ENCODE measurements at places on chromosomes 4 and X.

- DNase-seq = no peak
These were observed 11.7 kb upstream of the BCOR start for GRCh38 chrX:40109288-40110008.

- no peak for DNase-seq
These were observed 96.0 kb downstream of the TENM3 start for GRCh38 chr4:182339221-182339641.

DNA sequence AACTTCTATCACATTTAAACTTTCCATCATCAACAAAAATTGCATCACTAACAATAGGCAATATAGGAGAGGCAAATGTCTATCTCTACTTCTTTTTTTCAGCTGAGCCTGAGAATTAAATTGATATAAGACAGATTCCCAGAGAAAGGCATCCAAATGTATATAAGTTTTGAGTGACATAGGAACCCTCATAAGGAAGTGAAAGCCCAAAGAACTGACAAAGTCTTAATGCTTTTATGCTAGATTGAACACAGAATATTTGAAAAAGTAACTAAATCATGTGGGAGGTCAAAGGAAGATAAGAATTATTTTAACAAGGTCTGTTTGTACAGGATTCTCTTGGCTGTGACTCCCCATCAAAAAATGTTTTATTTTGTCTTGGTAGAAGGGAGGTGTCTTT lies 714.9 kb downstream of the GRXCR1 start:
- DNase-seq = no peak

DNA sequence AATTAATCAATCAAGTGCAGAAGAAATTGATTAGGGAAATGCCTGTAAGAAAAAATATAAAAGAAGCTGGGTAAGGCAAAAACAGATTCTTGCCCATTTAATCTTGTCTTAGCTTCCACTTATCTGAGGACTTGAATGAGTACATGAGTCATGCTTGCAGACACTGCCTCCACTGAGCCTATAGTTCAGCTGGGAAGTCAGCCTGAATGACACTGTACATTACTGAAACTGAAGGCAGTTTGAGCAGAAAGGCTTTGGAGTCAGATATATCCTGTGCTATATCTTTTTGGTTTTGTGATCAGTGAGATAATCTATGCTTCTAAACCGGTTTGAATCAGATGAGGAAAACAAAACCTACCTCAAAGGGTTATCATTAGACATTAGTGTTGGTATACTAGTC lies 61.3 kb downstream of the NUDT11 start:
- no peak for DNase-seq

DNA sequence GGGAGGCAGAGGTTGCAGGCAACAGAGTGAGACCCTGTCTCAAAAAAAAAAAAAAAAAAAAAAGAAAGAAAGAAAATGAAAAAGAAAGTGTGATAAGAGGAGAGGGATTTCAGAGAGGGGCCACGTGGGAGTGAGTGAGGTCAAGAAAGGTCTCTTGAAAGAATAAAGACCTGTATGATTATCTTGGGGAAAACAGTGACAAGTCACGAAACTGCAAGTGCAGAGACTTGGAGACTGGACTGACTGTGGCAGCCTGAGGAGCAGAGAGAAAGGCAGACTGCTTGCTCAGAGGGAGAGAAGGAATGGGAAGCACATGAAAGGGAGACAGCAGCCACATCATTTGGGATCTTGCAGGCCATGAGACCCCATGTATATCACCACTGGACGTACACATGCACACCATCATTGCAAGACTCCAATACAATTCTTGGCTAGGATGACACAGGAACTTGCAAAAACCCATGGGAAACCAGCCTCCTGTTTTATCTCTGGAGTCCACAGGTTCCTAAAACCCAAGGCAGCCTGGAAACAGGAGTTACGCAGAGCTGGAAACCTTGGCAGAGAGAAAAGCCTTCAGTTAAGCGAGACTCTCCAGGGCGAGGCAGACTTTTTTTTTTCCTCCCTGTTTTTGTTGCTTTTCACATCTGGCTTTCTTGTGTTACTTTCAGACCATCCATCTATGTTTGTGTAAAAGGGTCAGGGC lies 207.0 kb upstream of the TBL1X start:
- no peak for DNase-seq
